ENCODE measurements at places on chromosomes 16 and 17. TPM values are rescaled to one million over a fixed set of nuclear protein-coding genes. Genes with fewer than 3 reads are reported as not detected.
A peak's percentile ranks its signal among the peaks of the same experiment; 100 is the strongest.

GRCh38 chr17:44187131-44187899 lies 543 bp downstream of the TMUB2 start:
- DNase-seq = no peak

RND2 gene
- 0.53 TPM for total RNA-seq

DNA sequence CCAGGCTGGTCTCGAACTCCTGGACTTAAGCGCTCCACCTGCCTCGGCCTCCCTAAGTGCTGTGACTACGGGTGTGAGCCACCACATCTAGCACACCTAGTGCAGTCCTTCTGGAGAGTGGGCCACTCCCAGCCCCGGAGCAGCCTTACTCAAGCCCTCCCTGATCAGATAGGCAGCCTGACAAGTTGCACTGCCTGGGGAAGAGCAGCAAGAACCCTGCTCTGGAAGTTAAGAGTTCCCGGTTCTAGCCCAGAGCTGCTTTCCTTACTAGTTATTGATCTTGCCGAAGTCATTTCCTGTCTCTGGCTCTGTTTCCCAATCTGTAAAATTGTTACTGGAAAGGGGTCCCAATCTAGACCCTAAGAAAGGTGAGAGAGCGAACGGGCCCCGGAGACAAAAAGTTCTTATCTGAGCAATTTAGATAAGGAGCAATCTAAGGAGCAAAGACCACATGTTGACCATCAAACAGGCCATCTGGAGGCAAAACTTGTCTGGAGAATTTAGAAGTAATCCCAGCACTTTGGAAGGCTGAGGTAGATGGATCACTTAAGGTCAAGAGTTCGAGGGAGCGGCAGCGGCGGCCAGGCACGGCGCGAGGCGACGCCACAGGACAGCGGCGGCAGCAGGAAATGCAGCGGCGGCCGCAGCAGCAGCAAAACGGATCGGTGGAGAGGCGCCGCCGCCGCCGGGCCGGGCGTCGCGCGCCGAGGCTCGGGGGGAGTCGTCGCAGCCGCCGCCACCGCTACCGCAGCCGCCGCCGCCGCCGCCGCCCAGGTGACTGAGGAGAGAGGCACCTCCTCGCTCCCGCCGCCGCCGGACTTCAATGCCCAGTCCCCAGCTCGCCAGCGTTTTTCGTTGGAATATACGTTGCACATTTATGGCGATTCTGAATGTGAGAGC lies 4.3 kb upstream of the NAGLU start:
- peak; percentile 77 for DNase-seq

DRC7 gene
- total RNA-seq = not detected

- no peak for DNase-seq
These were observed 193.1 kb upstream of the FOXF1 start for GRCh38 chr16:86316967-86317812.

ZFP3 gene
- 12.5 TPM for total RNA-seq

GRCh38 chr17:20234276-20234675 lies 225.1 kb downstream of the SPECC1 start:
- DNase-seq = no peak

- peak; percentile 37 for DNase-seq
These were observed 108.5 kb upstream of the CCL2 start for GRCh38 chr17:34146440-34147043.

DNA sequence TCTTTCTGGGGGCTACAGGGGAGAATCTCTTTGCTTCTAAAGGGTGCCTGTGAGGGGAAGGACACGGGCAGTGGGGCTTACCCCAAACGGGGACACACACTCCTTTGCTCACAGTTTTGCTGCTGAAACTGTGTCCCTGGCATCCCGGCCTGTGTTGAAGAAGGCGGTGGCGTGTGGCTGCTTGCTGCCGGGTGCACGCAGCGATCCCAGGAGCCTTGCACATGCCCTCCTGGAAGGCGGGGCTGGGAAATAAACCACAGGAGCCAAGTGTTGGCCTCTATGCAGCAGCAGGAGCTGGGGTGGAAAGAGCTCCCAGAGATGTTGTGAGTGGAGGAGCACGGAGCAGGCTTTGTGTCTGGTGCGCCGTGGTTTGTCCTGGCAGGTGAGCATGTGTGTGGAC lies 131.0 kb upstream of the CIBAR2 start:
- DNase-seq = no peak

- no peak for DNase-seq
These were observed 832 bp downstream of the CDK5R1 start for GRCh38 chr17:32487473-32488176.

GRCh38 chr16:82133798-82134197 lies 36.2 kb downstream of the MPHOSPH6 start:
- no peak for DNase-seq

DNA sequence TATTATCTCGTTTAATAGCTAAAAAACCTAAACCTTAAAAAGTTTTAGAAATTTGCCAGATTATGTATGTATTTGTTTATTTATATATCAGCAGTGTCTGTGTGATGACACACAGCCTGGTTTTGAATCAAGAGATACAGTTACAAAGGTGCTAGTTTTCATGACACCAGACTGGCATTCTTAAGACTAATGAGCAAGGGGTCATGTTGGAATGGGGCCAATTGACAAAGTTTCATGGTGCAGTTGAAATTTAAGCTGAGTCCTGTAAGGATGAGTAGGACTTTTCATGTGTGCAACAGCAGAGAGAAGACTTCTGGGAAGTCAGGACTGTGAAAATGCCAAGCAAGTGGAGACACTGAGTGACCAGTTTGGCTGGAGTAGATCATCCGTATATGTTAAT lies 3.2 kb upstream of the KRT10 start:
- DNase-seq = no peak

DNA sequence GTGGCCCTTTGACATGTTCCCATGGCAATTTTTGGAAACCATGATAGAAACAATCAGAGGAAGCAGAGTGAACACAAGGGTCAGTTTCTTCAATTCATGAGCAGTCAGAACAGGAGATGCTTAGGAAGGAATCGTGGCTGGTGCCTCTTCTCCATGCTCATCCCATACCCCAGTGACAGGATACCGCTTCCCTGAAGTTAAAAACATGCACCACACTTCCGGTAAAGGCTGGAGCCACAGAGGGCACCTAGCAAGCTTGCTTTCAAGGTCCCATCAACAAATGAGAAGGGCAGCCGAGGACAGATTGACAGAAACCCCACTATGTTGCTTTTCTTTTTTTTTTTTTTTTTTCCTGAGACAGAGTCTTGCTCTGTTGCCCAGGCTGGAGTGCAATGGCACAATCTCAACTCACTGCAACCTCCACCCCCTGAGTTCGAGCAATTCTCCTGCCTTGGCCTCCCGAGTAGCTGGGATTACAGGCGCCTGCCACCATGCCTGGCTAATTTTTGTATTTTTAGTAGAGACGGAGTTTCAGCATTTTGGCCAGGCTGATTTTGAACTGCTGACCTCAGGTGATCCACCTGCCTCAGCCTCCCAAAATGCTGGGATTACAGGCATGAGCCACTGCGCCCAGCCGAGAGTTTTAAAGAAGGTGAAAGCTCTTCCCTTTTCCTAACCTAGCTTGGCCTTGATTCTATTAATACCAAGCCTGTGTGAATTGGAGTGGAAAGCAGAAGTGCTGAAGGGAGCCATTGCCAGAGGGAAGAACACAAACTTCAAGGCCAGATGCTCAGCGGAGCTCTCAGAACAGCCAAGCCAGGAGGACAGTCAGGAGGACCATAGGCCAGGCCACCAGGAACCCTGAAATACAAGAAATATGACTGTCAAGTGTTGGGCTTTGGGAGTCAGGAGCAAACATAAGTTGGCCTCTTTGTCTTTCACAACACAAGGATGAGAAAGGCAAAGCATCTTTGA lies 16.6 kb downstream of the GP2 start:
- no peak for DNase-seq

HOXB4 gene
- 0.97 TPM for total RNA-seq

GRCh38 chr17:60256174-60256573 lies 106.4 kb downstream of the CA4 start:
- no peak for DNase-seq
